ENCODE measurements at places on chromosomes 3 and 15.
A peak's percentile ranks its signal among the peaks of the same experiment; 100 is the strongest.

- no peak for DNase-seq
These were observed 83.9 kb downstream of the CHSY1 start for GRCh38 chr15:101167753-101168462.

DNA sequence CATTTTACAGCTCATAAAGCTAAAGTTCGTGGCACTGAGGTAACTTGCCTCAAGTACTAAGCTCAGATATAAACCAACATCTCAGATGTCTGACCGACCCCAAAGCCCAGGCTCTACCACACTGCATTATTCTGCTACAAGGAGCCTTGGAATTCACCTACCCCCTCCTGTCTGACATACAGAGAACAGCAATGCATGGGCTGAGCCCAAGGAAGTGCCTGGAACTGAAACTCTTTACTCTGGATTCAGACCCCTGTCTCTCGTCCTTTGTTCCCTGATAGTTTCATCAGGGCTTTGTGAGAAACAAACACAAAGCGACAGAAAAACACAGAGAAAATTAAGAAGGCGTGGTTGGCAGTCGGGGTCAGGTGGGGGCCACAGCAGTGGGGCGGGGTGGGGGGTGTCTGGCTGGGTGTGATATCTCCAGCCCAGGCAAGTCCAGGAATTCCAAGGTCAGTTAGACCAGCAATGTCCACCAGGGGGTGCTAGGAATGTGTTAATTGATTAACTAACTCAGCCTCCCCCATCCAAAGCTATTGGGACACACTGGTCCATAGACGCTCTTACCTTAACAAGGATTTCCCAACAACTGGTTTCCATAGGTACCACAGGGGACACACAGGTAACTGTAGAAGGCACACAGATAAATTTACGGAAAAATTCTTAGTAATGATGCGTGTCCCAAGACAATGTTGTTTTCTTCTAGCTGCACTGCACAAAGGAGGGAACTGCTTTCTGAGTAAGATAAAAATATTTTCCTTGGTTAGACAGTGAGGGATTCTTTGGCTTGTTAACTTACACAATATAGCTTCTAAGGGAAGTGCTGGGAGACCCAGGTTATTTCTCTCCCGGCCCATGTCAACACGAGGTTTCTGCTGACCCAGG, 18.8 kb upstream of the SSUH2 start:
- DNase-seq = peak; percentile 1

DNA sequence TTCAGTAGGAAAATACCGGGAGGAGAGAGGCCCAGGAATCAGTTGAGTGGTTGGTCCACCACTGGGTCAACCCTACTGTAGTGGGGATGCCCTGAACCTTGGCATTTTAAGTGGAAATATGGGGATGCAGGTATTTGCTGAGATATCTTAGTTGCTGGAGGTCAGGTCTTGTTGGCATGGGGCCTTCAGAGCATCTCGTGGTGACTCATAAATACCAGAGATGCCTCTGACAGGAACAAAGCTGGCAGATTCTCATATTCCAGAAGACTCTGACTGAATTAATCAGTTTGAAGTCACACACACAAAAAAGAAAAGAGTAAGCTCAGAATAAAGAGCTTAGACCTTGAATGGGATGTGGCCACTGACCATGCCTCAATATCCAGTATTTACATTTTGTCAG, 91.6 kb downstream of the CACNA2D3 start:
- no peak for DNase-seq

DNA sequence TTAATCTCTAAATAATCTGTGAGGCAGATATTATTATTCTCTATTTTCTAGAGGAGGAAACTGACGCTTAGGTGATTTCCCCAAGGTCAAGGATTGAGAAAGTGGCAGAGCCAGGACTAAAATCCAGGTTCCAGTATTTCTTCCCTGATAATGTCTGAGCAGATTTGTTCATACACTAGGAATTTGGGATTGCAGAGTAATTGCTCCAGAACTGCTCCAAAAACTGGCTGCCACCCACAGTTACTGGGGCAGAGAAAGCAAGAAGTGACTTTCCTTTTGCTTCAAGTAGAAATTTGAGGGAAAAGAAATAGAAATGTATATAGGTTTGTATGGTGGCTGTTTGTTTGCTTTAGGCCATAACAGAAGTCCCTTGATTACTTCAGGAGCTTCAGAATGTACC, 60.6 kb downstream of the SLC12A8 start:
- no peak for DNase-seq

DNA sequence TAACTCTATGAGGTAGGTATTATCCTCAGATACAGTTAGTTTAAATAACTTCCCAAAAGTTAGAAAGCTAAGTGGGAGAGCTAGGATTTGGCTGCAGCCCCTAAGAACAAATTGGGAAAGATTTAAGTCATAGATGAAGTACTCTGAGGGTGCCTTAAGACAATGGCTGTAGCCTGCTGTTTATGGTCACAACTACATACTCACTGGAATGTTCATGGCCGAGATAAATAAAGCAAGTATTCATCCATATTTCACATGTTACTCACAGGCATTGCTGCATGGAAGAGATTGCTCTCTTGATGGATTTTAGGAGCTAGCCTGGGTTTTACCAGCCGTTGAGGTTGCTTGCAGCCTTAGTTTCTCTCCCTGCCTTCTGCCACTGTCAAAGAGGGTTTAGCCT, 145.0 kb downstream of the CMSS1 start:
- no peak for DNase-seq

- no peak for DNase-seq
These were observed 128.1 kb downstream of the MBNL1 start for GRCh38 chr3:152396867-152397266.

DNA sequence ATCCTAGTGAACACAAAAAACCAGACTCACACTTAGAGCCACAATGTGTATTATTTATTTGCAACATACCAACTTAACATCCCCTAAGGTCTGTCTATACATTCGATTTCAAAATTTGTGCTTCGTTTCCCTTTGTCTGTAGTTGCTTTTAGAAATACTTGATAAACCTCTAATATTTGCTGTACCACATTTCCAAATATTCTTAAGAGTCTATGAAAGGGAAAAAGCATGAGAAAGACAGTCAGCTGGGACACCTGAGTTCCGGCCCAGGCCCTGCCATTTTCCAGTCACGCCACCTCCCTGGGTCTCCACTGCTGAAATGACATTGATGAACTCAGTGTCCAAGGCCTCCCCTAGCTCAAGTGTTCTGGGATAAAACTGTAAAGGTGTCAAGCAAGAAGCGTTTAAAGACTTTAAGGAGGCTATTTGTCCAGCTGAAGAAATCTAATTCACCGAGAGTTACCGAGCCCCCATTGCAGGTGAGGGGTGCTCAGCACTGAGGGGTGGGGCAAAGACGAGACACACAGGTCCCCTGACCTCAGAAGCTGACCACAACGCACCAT, 26.6 kb downstream of the LRRC2 start:
- no peak for DNase-seq

DNA sequence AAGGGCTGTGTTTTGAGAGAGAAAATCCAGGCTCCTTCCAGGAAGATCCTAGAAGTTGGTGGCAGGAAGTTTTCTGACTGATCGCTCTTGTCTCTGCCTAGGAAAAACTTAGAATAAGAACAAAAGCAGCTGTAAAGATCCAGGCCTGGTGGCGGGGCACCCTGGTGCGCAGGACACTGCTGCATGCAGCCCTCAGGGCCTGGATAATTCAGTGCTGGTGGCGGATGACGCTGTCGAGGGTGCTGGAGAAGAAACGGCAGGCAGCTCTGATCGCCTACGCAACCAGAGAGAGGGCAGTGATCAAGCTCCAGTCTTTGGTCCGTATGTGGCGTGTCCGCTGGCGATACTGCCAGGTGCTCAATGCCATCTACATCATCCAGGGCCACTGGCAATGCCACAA, 1.5 kb downstream of the IQCF2 start:
- DNase-seq = no peak

- no peak for DNase-seq
These were observed 12.8 kb downstream of the ADPGK start for GRCh38 chr15:72770673-72771328.

DNA sequence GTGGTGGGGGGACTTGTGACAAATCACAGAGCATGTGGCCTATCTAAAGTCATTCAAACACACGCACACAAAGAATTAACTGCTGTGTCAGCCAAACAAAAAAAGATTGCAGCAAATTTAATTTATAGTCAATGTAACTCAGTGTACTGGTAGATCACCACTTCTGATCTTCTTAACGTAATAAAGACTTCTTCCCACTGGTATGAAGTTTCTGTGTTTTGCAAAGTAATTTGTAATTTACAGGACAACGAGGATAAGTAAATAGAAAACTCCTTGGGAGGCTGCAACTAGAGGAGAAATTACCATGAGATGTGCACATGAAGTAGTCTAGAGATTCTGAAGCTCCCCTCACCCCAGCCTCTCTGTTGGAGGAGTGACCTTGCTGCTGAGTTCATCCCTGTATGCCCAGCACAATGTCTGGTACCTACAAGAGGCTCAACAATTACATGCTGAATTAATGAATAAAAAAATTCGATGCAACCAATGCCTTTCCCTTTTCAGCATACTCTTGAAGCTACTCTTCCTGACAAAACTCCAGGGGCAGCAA, 207.3 kb downstream of the ARRDC4 start:
- no peak for DNase-seq

GRCh38 chr3:119257654-119258410, 17.2 kb upstream of the B4GALT4 start:
- no peak for DNase-seq

GRCh38 chr15:84033793-84034553, 201.6 kb upstream of the GOLGA6L4 start:
- no peak for DNase-seq

DNA sequence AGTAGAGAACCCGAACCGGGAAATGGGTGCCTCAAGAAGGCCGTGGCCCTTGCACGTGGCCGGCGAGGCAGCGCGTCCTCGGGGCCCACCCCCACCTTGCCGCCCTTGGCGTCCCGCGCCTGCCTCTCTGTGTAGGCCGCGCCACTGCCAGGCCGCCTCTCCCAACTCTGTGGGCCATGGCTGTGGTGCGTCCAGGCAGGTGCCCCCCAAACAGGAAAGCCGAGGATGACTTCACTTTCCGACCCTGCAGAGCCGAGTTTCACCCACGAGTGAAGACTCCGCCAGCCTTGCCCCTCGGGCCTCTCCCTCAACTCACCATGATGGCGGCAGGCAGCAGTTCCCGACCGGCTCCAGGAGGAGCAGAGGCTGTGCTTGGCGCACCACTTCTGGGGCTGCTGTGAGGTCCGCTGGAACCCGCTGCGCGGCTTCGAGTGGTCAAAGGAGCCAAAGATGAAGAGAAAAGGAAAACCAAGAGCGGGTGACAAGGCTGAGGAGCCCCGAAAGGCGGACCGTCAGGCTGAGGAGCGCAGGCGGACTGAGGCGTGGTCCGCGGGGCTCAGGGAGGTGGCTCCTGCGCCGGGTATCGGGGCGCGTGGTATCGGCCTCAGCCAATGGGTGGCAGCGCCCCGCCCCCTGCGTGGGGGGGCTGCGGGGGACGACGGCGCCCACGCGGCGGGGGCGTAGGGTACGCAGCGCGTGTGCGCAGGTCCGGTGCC, at the start of gene DAZL:
Gene DAZL (minus strand): TSS at position 537 of the 716 bp plus-strand sequence. CDS start 218 bp downstream, at position 319.
- DNase-seq = no peak

- DNase-seq = no peak
These were observed 237.5 kb upstream of the CHRM5 start for GRCh38 chr15:33730815-33731214.

- no peak for DNase-seq
These were observed 83.9 kb upstream of the MYO5C start for GRCh38 chr15:52379395-52380106.

GRCh38 chr3:143825513-143825912, 22.8 kb downstream of the SLC9A9 start:
- no peak for DNase-seq

- DNase-seq = no peak
These were observed 194.9 kb downstream of the FOXP1 start for GRCh38 chr3:71388535-71389120.

GRCh38 chr3:28504976-28505375, 156.4 kb upstream of the AZI2 start:
- DNase-seq = no peak

DNA sequence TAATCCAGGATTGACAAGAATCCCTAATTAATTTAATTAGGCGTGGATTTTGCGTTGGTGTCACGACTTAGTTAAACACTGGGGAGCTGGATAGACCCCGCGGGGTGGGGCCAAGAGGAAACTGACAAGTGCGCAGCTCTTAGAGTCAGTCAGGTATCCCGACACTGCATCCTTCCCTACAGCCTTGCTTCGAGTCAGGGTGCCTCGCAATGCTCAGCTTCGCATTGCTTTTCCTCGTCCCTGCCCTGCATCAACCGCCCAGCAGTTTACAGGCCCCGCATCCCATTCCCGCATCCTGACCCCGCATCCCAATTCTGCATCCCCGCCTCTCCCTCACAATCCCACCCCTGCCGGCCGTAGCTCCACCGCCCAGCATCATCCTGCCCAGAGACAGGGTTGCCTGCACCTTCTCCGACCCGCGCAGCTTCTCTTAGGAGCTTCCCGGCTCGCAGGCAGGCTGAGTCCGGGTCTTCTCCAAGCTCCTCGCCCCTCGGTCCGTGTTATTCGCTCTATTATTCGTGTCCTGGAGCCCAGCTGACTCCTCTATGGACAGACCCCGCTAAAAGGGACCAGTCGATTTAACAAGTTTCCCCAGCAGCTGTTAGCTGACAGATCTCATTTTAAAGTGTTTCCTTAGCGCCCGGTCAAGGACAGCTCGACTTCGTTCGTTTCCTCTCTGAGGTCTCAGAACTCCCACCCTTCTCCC, 699 bp upstream of the SHOX2 start:
- DNase-seq = no peak

Data from NCI-H1930 (cell line).